Muscle of leg (tissue), 16 donors: ENCODE measurements at places on chromosomes 5 and 9.

GRCh38 chr9:72598639-72599038, 77.2 kb downstream of the TMC1 start:
- no peak for DNase-seq

DNA sequence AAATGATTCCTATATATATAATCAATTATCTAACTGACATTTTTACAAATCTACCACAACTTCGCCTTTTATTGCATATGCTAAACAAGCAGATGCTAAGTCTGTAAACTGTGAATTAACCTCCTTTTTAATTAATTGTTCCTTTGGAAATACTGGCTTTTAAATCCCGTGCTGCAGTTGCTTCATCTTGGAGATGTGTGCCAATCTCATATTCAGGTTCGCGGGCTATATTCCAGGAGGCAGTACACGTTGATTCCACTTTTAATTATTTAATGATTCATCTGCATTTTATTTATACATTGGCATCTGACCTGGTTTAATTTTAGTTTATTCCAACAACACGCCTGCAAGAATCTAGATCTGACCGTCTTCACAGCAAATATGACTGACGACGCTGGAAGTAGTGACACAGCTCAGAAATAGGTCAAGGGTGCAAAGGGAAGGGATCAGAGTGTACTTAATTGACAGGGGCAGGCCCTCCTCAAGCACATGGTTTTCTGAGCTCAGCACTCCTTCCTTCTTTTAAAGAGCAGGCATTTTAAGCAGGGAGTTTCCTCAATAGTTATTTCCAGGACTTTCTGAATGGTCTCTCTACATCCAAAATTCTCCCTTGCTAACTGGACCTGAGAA, 125.2 kb downstream of the GLIS3 start:
- DNase-seq = no peak

DNA sequence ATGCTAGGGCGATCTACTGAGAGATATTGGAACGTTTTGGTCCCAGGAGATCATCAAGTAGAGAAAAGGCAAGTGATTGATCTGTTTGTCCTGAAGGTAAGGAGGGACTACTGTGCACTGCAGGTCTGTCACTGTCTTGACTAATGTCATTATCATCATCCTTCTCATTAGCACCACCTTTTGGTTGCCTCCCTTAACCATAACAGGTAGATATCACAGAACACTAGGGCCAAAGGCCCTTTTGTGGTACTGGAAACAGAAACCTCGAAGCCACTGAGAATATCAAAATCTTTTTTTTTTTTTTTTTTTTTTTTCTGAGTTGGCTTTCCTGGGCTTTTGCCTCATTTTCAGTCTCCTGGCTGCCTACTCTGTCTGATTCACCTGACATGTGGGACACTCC, 134.0 kb downstream of the KCTD16 start:
- no peak for DNase-seq

DNA sequence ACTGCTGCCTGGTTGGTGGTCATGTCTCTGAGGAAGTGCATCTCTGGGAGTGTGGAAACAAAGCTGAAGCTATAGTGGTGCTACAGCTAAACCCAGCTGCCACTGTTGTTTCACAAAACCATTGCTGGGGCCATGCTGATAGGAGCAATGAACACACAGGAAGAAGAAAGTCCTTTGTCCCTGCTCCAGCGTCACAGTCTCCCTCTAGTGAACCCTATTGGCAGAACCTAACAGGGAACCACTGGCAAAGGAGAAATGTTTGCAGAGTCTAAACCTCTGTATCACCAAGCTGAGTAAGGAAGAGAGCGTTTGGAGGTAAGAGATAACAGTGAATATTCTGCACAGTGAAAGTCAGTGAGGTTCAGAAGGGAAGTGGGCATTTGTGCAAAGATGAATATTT, 244.0 kb downstream of the YTHDC2 start:
- no peak for DNase-seq

DNA sequence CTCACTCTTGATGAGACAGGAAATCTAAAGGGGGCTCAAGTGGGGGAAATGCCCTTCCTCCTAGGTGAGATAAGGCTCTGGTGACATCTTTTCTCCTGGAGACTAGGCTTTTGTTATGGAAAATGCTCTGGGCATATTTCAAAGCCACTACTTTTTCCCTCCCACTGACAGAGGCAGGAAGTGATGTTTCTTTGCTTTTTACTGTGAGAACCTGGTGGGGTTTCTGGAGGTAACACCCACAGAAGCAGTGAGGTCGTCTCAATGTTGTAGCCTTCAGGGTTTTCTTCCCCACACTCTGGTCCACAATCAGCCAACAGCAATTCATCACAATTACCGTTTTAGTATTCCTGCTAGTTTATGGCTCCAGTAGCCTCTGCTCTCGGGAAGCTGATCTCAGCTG, 41.4 kb upstream of the FAM240B start:
- DNase-seq = no peak

DNA sequence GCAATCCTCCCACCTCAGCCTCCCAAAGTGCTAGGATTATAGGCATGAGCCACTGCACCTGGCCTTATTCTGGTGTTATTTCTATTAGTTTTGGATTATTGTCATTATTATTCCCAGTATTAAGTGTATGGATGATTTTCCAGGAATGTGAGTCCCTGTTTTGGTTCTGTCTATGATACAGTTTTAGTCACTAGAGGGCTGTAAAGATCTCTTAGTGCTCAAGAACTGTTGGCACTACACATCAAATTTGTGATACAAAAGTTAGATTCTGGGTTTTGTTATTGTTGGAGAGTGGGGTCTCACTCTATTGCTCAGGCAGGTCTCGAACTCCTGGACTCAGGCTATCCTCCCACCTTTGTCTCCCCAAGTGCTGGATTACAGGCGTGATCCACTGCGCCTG, 12.1 kb downstream of the CCL28 start:
- DNase-seq = no peak

DNA sequence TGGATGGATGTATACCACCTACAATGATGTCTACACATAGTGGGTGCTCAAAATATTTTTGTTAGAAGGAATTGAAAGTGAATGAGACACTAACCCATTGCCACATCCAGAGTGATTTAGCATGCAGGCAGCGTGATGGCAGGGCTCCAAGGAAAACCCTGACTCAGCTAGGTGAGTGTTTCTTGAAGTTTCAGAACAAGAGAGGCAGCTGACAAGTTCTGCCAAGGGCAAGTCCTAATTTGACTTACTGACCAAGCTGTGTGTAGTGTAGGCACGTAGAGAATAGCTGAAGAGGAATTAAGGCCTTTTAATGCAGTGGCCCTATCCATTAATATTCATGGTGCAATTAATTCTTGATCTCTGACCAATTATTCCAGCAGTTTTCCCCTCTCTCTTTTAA, 107.8 kb upstream of the ATP10B start:
- no peak for DNase-seq

DNA sequence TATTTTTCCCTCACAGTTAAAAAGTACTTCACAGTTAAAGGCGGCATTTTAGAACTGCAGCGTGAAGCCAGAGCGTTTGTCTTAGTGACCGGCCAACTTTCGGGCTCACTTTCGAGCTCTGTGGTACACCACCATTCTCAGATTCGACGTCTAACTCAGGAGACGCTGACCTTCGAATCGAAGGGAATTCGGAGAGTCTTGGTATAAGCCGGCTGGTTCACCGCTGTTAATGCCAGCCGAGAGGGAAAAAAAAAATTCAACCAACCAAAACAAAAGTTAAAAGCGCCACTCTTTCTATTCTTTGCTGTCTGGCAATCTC, 544 bp upstream of the SNX24 start:
- DNase-seq = no peak

- no peak for DNase-seq
These were observed 9.8 kb downstream of the KIF12 start for GRCh38 chr9:114089206-114089840.

DNA sequence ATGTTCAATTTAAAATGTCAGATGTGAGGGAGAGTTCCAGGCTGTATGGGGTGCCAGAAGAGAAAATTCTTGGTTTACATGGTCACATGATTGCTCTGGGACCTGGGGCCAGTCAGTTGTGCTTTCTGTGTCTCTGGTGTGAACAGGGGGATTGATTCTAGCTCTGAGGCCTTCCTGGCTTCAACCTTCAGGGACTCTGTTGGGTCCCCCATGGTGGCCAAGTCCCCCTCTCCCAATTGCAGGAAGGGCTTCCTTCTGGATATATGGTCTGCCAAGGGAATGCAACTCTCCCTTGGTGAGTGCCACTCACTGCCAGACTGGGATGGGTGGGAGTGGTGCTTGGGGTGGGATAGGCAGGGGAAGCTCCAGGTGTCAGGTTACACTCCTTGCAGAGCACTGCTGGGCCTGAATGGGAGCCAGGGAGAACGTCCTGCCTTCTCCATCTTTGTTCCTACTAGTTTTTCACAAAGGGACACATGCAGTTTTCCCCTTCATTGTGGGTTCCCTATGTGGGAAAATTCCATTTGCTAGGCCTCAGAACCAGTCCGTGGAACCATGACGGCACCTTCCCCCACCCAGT, 153.2 kb downstream of the MELK start:
- no peak for DNase-seq

DNA sequence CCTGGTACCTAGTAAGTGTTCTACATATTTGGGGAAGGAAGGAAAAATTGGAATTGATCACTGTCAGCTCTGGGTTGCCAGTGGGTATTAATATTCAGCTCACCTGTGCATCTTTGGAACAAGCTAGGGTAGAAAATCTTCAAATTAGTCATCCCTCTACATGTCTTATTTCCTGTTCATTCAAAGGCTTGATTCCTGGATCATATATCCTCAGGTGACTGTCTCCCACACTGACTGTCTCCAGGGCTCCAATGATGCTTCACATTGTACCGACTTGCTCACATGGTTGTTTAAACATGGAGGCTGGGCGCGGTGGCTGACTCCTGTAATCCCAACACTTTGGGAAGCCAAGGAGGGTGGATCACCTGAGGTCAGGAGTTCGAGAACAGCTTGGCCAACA, 11.6 kb upstream of the SUSD1 start:
- no peak for DNase-seq

- no peak for DNase-seq
These were observed 301.7 kb upstream of the PCSK5 start for GRCh38 chr9:75588808-75589207.

GRCh38 chr5:79850941-79851340, 140.1 kb downstream of the MTX3 start:
- DNase-seq = no peak

GRCh38 chr9:104589626-104590025, 9.6 kb downstream of the OR13C5 start:
- DNase-seq = no peak

GRCh38 chr9:106755736-106756135, 107.2 kb upstream of the ZNF462 start:
- DNase-seq = peak; percentile 88

- DNase-seq = no peak
These were observed 36.0 kb downstream of the ANP32B start for GRCh38 chr9:98019098-98019497.

- DNase-seq = no peak
These were observed 446.4 kb downstream of the KIF4B start for GRCh38 chr5:155459889-155460500.

GRCh38 chr9:26746357-26747072, 146.1 kb downstream of the CAAP1 start:
- DNase-seq = no peak

DNA sequence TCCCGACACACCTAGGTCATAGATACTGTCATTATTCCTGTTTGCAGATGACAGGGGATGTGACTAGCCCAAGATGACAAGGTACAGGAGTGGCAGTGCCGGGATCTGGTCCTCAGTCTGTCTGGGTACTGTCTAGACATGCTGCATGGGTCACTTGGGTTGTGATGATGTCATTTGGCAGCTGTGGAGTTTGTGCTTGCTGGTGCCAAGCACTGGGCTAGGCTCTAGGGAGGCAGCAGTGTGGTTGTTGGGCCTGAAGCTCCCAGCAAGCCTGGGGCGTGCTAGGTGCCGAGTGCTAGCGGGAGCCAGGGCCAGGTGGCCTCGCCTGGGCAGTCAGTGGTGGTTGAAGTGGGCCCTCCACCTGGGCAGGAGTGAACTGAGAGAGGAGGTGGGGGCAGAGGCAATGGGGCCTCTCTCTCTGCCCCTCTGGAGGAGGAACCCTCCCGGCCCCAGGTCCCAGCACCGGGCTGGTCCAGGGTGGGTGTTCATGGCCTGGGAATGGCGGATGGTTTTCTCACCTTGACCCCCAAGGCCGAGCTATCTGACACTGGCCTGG, 8.8 kb upstream of the ASB6 start:
- no peak for DNase-seq

DNA sequence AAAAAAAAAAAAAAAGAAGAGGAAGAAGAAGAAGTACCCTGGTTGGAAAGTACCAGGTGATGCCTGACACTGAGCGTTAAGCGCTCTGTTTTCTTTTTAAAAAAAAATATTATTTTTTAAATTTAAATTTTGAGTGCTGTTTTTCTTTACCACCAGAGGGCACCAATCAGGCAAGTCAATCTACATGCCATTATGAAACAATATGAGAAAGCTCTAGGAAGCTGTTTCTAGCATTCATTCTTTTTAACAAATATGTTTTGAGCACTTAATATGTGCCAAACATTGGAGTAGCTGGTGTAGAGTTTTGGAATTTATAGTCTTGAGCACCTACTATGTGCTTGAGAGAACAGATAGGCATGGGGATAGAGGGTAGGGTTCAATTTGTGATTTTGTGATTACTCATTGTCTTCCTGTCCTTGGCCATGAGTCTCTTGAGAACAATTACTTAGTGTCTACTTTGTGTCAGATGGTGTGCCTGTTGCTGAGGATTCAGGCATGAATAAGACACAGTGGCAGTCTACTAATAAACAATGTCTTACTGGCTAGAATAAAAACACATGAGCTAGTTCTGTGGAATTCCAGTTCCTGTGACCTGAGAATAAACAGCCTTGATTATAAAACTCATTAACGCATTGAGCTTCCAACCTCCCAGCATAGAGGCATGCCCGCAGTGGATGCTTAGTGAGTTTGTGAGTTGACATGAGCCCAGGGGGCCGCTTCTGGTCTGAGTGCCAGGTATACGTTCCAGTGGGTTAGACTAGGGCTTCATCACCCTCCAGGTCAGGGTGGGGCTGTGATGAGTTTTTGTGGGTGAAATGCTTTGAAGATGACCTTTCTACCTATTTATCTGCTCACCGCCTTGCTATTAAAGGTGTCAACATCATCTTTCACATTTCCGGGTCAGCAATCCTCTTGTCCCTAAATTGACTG, 3.0 kb upstream of the UBE2R2 start:
- DNase-seq = peak; percentile 67

DNA sequence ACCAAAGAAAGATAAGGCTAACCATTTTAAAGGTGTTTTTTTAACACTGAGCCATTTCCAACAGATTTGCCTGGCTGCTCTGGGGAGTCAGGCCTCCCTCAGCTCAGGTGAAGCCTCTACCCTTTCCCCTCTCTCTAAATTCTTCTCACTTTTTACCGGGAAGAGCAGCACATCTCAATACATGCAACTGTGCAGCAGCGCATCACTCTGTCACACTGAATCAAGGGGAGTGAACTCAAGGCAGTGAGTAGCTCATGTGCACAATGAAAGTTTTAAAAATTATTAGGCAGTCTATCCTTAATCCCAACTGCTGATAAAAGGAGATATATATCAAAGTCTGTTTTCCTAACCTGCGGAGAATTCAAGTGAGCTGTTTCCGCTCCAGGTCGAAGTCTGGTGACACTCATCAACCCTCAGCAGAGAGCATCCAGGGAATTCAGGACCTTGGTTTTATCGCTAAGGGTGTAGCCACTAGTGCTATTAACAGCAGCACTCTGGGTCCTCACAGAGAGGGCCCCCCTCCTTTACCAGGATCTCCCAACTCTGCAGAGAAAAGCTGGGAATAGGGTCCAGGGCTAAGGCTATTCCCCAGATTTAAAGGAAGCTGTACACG, 1.0 kb downstream of the CEMIP2 start:
- DNase-seq = no peak
